ENCODE measurements at places on chromosomes 11 and 22.

GRCh38 chr11:10973416-10973815 is 115.6 kb upstream of the ZBED5 start:
- no peak for DNase-seq

- DNase-seq, result no peak
Measured at GRCh38 chr11:72475381-72475780, 41.0 kb upstream of the CLPB start.

DNA sequence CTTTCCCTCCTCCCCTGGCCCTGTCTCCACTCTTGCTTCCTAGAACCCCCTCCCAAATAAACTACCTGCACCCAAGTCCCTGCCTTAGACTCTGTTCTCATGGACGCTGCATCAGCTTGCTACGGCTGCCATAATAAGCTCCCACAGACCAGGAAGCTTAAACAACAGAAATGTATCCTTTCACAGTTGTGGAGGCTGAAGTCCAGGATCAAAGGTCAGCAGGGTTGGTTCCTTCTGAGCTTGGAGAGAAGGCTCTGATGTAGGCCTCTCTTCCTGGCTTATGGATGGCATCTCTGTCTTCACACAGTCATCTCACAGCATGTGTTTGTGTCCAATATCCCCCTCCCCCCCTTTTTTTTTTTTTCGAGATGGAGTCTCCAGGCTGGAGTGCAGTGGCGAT is 23.4 kb downstream of the CBX7 start:
- DNase-seq, result no peak

DNA sequence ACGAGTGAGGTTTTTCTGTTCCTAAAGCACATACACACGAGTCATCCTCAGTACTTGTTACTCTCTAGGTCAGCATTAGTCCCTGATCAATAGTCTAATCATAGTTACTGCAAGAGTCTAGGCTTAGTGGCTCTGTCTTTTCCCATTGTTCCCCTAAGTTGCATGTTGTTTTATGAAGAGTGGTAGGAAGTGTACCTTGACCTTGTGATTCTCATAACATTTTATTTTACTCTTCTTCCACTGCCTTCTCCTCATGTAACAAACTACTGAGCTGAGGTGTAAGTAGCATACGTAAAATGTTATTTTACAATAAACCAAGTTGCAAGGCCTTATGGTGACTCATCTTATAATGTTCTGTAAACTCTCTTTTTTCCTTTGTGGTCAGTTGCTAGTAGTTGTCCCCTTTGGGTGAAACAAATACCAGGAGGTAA is 15.0 kb downstream of the METTL15 start:
- no peak for DNase-seq

DNA sequence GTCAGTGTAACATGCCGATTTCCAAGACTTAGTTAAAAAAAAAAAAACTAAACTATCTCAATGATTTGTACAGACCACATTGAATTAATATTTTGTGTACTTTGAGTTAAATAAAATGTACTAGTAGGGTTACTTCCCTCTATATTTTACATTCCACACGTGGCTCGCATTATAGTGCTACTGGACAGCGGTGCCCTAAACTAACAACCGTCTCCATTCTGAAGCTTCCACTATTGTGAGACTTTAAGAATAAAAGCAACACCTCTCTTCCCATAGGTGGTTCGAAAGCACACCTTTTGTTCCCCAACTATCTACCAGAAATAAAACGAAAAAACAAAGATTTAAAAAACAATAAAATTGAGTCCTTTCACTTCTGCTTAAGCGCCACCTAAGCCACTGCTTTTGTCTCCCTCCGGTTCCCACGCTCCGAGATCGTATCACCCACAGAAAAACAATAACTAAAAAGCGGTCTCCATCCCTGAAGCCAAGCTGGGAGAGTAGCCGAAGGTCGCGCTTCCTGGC is 380 bp upstream of the TTC17 start:
- no peak for DNase-seq

- no peak for DNase-seq
Measured at GRCh38 chr22:20458530-20459151, 21.0 kb upstream of the SCARF2 start.

DNA sequence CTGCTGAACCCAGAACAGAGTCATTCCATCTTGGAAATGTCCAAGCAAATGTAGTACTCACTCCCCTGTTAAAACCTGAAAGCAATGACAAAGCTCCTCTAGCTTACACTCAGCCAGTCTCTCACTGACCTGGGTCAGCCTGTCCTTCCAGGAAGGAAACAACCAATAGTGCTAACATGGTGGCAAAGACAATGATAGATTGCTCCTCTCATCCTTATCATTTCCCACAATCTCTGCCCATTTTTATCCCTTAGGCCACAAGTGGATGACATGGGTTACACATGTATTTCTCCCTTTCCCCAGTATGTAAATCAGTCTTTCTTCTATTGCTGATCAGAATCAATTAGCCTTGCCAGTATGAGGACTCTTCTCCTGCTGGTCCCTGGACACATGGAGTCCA is 154.6 kb upstream of the SESN3 start:
- DNase-seq, result no peak

DNA sequence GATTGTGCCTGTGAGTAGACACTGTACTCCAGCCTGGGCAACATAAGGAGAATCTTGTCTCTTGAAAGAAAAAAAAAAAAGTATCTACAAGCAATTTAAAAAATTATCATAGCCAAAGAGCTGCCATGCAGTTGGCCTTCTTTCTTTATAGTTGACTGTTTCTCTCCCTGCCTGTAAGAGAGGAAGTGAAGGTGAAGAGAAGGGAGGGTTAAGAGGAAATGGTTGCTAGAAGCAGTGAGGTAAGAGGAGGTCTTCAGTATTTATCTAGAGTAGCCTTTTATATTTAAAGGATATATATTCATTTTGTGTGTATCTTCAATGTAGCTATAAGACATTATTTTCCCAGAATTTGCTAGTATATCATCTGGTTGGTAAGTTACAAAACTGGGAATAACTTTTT is 217.9 kb downstream of the TMEM135 start:
- no peak for DNase-seq

GRCh38 chr11:78110830-78111229 is 28.6 kb downstream of the ALG8 start:
- DNase-seq, result no peak
